Hematopoietic multipotent progenitor cell treated with erythropoietin and hydrocortisone succinate and interleukin-3 and kit ligand, for 17 days (in vitro differentiated cells): ENCODE measurements at places on chromosomes 5 and 9.

DNA sequence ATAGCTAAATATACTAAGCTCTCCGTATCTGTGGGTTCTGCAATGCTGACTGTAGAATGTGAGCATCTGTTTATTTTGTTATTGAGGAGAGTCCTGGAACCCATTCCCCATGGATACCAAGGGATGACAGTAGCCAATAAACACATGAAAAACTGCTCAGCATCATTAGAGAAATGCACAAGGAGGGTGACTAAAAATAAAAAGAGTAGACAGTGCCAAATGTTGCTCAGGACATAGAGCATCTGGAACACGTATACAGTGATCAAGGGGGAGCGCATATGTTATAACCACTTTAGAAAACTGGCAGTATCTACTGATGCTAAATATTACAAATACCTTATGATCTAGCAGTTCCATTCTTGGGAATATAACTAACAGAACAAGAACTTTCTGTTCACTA lies 31.0 kb downstream of the MARCHF6 start:
- no peak for DNase-seq

DNA sequence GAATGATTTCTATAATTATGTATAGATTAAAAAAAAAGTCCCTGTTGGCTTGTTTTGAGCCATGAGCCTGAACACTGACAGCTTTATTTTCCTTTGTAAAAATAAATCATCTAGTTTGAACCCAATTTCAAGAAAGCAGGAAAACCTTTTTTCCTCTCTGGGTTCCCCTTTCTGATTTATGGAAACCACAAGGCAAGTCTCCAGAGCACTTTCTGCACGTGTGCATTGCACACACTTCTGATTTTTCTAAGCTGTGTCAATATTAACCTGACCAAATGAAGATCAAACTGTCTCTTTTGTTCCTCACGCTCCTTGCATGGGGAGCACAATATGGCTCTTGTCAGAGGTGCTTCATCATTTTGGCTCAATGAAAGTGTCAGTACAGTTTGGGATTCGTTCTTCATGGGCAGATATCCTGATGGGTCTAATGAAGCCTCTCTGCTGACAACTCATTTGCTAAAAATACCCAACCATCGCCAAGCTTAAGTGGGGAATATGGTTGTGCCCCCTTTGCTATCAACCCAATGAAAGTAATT lies 39.2 kb upstream of the PCA3 start:
- DNase-seq: no peak

DNA sequence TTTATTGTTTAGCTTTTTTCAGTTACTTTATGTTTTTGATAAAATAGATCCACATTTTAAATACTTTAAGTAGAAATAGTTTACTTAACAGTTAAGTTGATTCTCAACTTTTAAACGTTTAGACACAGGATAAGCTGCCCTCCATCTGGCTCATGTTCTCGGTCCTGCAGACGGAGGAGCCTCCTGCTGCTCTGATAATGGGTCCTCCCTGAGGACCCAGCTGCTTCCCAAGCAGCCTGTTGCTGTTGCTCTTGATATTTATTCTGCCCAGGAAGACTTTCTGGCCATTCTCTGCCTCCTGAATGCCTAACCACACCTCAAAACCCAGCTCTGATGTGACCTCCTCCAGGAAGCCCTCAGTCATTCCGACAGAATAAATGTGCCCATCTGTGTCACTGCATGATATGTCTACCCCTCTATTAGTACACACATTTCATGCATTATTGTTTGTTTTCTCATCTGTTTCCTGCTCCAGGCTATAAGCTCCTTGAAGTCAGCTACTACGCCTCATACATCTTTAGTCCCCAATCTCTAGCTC lies 267.2 kb upstream of the MSX2 start:
- DNase-seq: no peak

GRCh38 chr9:26412446-26412845 lies 480.2 kb downstream of the CAAP1 start:
- no peak for DNase-seq

DNA sequence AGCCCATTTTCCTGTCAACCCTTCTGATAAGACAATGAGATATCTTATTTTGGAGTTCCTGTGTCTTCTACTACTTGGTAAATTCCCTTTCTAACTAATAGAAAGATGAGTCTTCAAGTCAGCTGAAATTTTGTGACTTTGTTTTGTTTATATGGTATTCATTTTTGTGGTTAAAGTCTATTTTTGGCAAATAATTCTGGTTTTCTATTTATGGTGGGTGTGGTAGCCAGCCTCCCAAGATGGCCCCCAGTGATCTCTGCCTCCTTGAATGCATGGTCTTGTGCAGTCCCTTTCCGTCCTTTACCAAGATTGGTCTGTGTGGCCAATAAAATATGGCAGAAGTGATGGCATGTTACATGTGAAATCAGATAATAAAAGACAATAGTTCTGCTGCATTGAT lies 91.5 kb downstream of the NR3C1 start:
- DNase-seq: no peak

- DNase-seq: no peak
These were observed 52.6 kb upstream of the KLF9 start for GRCh38 chr9:70466976-70467561.

GRCh38 chr5:53369681-53370080 lies 110.7 kb upstream of the FST start:
- DNase-seq: no peak

GRCh38 chr5:149400304-149400703 lies 21.2 kb upstream of the IL17B start:
- no peak for DNase-seq

- no peak for DNase-seq
These were observed 30.4 kb downstream of the MTREX start for GRCh38 chr5:55338092-55338613.

GRCh38 chr9:81079055-81079454 lies 610.3 kb downstream of the TLE1 start:
- no peak for DNase-seq

DNA sequence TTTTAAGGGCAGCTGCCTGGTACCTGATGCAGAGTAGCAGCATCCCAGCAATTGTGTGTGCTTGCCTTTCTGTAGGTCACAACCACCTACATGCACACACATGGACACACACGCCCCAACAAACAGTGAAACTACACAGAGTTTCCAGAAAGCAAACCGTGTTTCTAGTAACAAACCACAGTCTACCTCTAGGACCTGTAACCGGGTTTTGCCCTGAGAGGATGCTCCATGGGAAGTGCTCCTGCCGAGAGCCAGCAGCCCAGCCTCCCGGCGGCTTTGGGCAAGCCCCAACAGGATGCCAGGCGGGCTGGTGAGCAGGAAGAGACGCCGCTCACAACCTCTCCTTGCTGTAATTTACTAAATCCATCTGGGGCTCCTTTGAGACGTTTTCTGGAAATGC lies 4.1 kb upstream of the TCF7 start:
- no peak for DNase-seq

- DNase-seq: no peak
These were observed 142.9 kb upstream of the MSX2 start for GRCh38 chr5:174581479-174581878.

DNA sequence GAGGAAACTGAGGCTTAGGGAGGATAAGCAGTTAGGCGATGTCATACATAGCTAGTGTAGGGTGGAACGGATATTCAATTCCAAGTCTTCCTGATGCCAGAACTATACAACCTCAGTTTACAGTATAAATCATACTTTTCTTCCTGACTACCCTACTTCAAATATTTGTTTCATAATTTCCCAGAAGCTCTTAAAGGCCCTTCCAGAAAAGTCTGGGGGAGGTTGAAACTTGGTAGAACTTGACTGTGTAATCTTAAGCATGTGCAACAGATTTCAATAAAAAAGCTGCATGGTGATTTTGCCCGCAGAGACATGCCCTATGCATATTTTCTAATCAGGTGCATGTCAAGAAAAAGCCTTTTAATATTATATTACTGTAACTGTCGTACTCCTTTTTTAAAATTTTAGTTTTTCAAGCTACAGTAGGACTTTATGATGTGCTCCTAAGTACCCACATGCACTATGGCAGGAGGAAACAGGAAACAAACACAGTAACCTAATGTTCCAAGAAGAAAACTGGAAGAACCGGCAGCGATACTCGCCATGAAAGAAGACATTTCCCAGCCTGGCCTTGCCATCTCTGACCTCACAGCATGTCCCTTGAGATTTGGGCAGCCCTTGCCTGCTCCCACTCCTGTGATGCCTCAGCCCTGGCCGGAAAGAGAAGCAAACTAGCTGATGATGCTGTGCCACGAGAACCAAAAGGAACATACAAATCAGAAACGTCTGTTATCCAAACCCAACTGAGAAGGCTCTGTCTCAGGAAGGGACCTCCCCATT lies 266.0 kb downstream of the EFNA5 start:
- DNase-seq: no peak

DNA sequence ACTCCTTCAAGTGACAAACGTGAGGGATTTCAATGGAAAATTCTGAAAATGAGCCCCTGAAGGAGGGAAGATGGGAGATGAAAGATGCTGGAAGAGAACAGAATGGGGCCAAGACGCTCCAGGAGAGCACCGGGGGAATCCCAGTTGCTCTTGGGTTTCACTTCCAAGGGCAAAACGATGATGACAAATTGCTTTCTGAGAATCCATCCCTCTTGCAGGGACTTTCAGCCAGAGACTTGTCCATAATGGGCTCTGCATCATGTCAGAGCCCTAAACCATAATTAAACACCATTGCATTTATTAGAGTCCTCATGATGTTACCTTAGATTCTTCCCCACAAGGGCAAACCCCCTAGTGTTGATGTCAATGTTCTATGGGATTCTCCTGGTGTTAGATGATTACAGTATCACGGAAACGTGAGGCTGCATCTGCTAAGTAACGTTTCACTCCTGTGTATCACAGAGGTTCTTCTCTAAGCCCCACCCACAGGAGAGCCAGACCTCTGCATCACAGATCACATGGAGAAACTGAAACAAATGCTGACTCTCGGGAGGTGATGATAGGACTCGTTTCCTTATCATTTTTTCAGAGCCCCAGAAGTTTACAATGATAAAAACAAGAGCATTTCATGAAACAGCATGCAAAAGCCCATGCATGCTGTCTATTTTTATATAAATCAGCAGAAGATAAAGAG lies 114.4 kb downstream of the TENT4A start:
- DNase-seq: peak; percentile 7

DNA sequence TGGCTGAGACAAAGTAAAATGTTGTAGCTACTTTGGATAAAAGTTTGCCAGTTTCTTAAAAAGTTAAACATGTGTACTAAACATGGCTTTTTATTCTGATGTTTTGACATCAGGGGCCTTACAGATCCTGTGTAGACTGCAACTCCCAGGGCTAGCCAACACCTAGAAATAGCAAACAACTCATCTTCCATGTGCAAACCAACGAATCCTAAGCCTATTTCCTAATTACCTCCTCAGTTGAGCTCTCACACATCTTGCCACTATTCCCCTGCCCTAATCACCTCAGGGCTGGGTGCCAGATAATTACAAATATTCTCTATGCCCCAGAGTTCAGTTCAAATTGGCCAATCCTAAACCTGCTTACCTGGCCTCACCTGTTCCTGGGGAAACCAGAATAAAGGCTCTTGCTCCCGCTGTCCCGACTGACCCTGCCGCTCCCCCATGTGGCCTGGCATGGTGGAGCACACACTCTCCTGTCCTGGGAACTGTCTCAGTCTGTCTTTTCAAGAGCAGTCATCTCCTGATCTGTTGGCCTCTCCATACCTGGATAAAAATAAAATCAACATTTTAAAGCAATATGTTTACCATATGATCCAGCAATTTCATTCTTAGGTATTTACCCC lies 37.1 kb upstream of the FAM169A start:
- DNase-seq: no peak

DNA sequence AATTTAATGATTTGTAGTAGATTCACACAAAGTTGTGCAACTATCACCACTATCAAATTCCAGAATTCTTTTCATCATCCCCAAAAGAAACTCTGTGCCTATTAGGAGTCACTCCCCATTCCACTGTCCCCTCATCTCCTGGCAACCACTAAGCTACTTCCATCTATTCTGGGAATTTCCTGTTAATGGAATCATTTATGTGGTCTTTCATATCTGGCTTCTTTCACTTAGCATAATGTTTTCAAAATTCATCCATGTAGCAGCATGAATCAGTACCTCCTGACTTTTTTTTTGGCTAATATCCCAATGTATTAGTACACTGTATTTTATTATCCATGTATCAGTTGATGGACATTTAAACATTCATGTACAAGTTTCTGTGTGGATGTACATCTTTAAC lies 157.6 kb downstream of the TTC39B start:
- DNase-seq: no peak

DNA sequence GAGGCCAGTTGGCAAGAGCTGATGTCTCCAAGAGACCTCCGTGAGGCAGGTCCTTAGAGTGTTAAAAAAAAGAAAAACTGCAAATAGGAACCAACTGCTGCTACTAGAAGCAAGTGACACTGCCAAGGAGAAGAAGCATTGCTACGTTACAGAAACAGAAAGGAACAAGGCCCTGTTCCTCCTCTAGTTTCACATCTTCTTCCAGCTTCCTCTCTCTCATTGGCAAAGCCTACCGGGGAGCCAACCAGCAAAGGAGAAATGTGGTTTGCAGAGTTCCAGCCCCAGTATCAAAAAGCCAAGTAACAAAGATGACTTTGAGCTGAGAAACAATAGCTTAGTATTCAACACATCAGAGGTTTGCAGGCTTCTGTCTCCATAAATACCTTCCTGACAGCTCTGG lies 145.9 kb downstream of the PRELID2 start:
- no peak for DNase-seq

GRCh38 chr9:115674091-115674490 lies 479.5 kb upstream of the PAPPA start:
- DNase-seq: no peak

DNA sequence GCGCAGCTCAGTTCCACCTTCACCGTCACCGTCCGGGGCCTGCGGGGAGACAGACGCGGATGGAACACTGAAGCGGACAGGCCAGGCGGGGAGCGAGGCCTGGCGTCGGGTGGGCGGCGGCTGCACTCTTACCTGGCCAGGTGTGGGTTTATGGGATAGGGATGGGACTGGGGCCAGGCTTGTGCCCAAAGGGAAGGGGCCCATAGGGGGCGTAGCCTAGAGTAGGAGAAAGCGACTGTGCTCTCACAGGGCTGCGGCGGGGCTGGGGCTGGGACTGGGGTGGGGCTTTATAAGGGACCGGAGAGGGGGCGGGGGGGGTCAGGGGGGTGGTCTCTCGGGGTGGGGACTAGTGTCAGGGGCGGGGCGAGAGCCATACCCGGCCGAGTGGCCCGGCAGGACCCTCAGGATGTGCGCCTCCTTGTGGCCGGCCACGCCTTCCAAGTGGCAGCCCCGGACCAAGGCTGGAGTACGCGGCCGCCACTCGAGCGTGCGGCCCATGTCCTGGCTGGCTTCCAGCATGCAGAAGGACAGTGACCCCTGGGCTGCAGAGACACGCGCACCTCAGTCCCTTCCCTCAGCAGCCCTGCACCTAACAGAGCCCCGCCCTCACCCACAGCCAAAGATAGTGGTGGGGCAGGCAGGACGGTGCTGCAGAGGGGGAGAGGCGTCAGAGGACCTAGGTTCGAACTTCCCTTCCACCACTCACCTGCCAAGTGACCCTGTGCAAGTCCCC lies 22.8 kb downstream of the FPGS start:
- DNase-seq: no peak

DNA sequence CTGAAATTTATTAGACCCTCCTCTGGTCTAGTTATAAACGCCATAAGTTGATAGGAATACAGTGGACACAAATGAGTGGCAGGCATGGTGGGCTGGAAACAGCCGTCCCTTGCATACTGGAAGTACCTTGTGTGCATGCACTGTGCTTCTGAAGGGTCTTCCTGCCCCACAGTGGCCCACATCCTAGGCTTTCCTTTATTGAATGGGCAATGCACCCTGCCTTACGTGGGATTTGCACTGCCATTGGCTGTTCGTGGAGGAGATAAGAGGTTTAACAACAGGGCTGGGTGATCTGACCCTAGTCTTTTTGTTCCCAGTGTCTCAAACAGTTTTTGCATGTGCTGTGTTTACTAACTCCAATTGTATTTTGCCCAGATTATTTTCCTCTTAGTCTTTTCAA lies 480.8 kb downstream of the GADD45G start:
- no peak for DNase-seq
